ENCODE measurements at places on chromosomes 2 and 18. TPM values are rescaled to one million over a fixed set of nuclear protein-coding genes. Genes with fewer than 3 reads are reported as not detected.

The BUB1 gene
- 0.15 TPM for polyA plus RNA-seq

DNA sequence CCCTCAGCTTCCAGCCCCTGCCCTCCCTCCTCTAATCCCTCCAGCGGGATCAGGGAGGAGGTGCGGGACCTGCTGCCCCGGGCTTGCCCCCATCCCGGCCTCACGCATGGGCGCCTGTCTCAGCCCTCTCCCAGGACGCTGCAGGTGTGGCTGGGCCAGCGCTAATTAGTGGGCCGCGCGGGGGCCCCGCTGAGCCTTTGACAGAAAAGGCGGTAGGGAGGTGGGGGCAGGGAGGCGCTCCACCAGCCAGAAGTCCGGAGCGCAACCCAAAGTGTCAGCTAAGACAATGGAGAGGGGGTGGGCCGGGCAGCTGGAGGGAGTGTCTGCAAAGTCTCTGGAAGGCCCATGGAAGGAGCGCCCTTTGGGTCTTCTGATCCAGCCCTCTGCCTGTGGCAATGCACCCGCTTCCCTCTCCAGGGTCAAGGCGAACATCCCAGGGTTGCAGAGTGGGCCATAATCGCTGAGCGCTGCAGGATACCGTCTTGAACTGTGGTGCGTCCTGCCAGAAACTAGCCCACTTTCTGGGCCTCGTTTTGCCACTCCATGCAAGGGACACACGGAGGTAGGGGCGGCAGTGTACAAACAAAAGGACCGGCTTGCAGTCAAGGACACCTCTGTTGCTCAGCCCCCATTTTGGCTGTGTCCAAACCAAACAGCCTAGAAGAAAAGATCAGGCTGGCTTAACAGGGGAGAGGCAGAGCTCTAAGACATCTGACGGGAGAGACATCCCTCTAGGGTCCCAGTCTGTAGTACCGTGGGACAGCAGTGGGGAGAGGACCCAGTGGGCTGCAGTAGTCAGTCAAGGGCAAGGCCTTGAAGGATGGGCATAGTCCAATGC lies 3.5 kb downstream of the ATP6V1B1 start:
- H3K27ac ChIP-seq = peak overlapping the region; percentile 52
- H3K4me1 ChIP-seq = no peaks in the 10 kb centered on the region
- no peak overlapping the region for H3K4me3 ChIP-seq
- H3K36me3 ChIP-seq = no peaks in the 10 kb centered on the region

The WNT10A gene
- polyA plus RNA-seq = 1.1 TPM

DNA sequence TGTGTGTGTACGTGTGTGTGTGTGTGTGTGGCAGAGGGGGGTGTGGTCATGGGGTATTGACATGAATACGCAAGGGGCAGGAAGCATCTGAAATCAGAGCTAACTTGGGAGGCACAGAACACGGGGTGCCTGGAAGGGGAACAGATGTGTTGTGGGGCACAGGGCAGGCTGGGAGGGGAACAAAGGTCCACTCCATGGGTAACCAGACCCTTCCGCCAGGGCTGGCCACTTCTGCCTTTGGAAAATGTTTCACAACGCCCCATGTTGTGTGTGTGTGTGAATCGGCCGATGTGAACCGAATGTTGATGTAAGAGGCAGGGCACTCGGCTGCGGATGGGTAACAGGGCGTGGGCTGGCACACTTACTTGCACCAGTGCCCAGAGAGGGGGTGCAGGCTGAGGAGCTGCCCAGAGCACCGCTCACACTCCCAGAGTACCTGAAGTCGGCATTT lies at the start of gene SLC11A1:
SLC11A1 (plus strand) TSS at position 358 of the 451 bp plus-strand sequence. CDS start 96 bp downstream, outside the sequence.
- H3K4me3 ChIP-seq = no peak within 1 kb of the TSS
- H3K27ac ChIP-seq = no peak within 1 kb of the TSS
- no peaks in the 10 kb centered on the region for H3K36me3 ChIP-seq
- H3K27me3 ChIP-seq = no peaks in the 10 kb centered on the region
- H3K4me1 ChIP-seq = no peaks in the 10 kb centered on the region
- peak; percentile 83 for DNase-seq

- H3K4me1 ChIP-seq = no peaks in the 10 kb centered on the region
- no peak overlapping the region for H3K4me3 ChIP-seq
- H3K27me3 ChIP-seq = no peaks in the 10 kb centered on the region
- DNase-seq = peak; percentile 80
- no peak overlapping the region for H3K27ac ChIP-seq
- H3K36me3 ChIP-seq = no peaks in the 10 kb centered on the region
Measured at GRCh38 chr2:177334940-177335543, 57.5 kb upstream of the AGPS start.

The KIF5C gene
- 1.0 TPM for polyA plus RNA-seq

DNA sequence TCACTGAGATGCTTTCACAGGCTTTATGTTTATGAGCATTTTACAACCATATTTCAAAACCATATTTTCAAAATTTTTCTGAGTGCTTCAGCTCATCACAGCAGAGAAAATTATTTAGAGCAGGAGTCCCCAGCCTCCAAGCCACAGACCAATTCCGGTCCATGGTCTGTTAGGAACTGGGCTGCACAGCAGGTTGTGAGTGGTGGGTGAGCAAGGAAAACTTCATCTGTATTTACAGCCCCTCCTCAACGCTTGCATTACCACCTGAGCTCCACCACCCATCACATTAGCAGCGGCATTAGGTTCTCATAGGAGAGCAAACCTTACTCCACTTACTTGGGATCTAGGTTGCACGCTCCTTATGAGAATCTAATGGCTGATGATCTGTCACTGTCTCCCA lies 165.6 kb downstream of the SEPTIN10 start:
- DNase-seq = peak; percentile 11
- no peak overlapping the region for H3K4me3 ChIP-seq
- no peak overlapping the region for H3K27ac ChIP-seq
- no peaks in the 10 kb centered on the region for H3K27me3 ChIP-seq

- no peaks in the 10 kb centered on the region for H3K36me3 ChIP-seq
- no peak overlapping the region for H3K4me3 ChIP-seq
- H3K4me1 ChIP-seq = no peaks in the 10 kb centered on the region
- no peak overlapping the region for H3K27ac ChIP-seq
- peak; percentile 21 for DNase-seq
Measured at GRCh38 chr2:6827566-6828298, 38.0 kb downstream of the CMPK2 start.

- H3K4me1 ChIP-seq = no peaks in the 10 kb centered on the region
- H3K27me3 ChIP-seq = no peaks in the 10 kb centered on the region
- no peak for DNase-seq
- H3K27ac ChIP-seq = no peak overlapping the region
Measured at GRCh38 chr2:233143700-233144331, 83.7 kb downstream of the INPP5D start.

- H3K36me3 ChIP-seq = no peaks in the 10 kb centered on the region
- H3K27ac ChIP-seq = no peak overlapping the region
- no peaks in the 10 kb centered on the region for H3K4me1 ChIP-seq
- DNase-seq = no peak
- no peak overlapping the region for H3K4me3 ChIP-seq
- H3K27me3 ChIP-seq = no peaks in the 10 kb centered on the region
Measured at GRCh38 chr18:8868276-8868675, 162.9 kb downstream of the MTCL1 start.

DNA sequence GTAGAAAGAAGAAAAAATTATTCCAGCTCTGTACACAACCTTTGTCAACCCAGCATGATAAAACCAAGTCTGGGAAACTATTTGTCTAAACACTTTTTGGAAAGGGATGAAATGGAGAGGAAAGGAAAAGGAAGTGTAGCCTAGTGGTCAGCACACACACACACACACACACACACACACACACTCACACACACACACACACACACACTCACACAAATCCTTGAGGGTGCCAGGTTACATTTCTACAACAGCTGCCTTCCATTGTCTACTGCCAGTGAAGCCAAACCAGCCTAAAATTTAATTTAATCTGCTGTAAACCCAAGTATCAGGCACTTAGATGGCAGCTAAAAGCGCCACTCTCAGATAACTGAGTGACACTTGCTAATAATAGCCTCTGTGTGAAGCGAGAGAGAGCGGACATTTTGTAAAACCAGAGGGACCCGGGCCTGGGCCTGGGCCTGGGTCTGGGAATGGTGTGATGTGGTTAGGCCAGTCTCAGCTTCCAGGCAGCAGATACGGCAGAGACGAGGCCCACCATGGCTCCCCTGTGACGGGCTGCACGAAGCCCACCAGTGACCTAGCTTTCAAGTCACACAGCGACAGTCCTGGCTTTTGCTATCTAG lies 32.4 kb downstream of the BCL11A start:
- DNase-seq = no peak
- H3K4me1 ChIP-seq = no peaks in the 10 kb centered on the region
- H3K27ac ChIP-seq = no peak overlapping the region
- no peaks in the 10 kb centered on the region for H3K36me3 ChIP-seq
- no peak overlapping the region for H3K4me3 ChIP-seq

The TNFAIP6 gene
- 0.28 TPM for polyA plus RNA-seq

- no peaks in the 10 kb centered on the region for H3K4me1 ChIP-seq
- DNase-seq = no peak
- H3K27ac ChIP-seq = no peak overlapping the region
- no peaks in the 10 kb centered on the region for H3K27me3 ChIP-seq
- no peaks in the 10 kb centered on the region for H3K36me3 ChIP-seq
Measured at GRCh38 chr2:115574667-115575066, 1132.2 kb downstream of the DPP10 start.

GRCh38 chr2:195533771-195534642 lies 123.0 kb upstream of the SLC39A10 start:
- no peaks in the 10 kb centered on the region for H3K4me1 ChIP-seq
- no peaks in the 10 kb centered on the region for H3K36me3 ChIP-seq
- no peak overlapping the region for H3K27ac ChIP-seq
- H3K4me3 ChIP-seq = no peak overlapping the region
- no peaks in the 10 kb centered on the region for H3K27me3 ChIP-seq

GRCh38 chr2:39782591-39782990 lies 3.5 kb upstream of the THUMPD2 start:
- no peak overlapping the region for H3K27ac ChIP-seq
- H3K4me3 ChIP-seq = no peak overlapping the region
- no peak for DNase-seq

The CCDC150 gene
- 7.3 TPM for polyA plus RNA-seq

DNA sequence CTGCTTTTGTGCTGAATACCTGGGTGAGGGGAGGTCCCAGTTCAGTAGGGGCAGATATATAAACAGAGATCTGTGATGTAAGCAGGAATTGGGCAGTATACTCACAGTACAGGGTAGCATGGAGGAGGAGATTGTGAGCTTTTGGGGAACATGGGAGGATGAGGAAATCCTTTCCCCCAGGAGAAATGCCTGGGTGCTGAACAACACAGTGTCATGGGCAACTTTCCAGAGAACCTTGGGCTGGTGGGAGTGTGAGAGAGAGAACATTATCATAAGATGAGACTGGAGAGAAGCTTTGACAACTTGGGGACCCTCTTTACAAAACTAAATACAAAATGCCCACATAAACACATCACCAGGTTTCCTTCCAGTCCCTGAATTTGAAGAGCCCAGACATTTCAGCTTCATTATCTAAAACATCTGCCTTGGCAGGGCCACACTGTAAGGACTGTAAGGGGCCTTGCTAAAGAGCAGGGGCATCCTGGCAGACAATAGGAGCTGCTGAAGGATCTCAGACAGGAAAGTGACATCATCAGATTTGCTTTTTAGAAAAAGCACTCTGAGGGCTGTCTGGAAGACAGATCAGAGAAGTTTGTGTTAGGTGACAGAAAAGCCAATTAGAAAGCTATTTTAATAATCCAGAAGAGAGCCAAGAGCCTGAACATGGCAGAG lies 303.1 kb upstream of the FBXO11 start:
- H3K27me3 ChIP-seq = no peaks in the 10 kb centered on the region
- no peak overlapping the region for H3K27ac ChIP-seq
- no peaks in the 10 kb centered on the region for H3K4me1 ChIP-seq
- no peak overlapping the region for H3K4me3 ChIP-seq
- no peak for DNase-seq

DNA sequence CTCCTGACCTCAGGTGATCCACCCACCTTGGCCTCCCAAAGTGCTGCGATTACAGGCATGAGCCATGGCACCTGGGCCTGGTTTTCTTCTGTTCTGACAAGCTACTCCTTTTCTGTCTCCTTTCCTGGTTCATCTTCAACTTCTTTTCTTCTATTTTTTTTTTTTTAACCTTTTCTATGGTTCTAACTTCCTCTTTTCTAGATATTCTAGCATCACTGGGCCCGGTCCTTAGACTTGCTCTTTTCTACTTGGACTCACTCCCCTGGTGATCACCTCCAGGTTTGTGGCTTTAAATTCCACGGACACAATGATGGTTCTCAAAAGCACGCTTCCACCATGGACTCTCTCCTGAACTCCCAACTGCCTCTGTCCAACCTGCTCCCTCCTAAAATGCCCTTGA lies 2.0 kb downstream of the EIF2AK2 start:
- H3K27me3 ChIP-seq = no peaks in the 10 kb centered on the region
- no peak overlapping the region for H3K27ac ChIP-seq
- DNase-seq = no peak
- no peaks in the 10 kb centered on the region for H3K4me1 ChIP-seq

- no peaks in the 10 kb centered on the region for H3K36me3 ChIP-seq
- H3K27ac ChIP-seq = no peak overlapping the region
- no peaks in the 10 kb centered on the region for H3K27me3 ChIP-seq
- H3K4me1 ChIP-seq = peaks cover 3% of the 10 kb centered on the region
- no peak for DNase-seq
Measured at GRCh38 chr18:76972846-76973519, 150.6 kb downstream of the ZNF236 start.

DNA sequence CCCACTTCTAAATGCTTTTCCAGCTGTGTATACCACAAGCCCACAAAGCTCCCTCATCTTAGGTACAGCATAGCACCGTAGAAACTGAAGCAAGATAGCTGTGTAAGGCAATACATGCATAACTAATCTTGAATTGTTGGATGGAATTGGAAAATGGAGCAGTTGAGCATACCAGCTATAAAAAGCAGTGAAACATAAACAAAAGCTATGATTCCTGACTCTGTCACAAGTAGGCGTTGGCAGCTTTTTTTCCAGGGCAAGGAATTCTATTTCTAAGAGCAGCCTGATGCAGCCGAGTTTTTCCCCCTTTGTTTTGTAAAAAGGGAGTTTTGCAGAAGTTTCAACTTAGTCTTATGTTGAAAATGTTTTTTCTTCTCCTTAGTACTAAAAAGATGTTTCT lies 32.4 kb downstream of the MOGAT1 start:
- H3K36me3 ChIP-seq = no peaks in the 10 kb centered on the region
- H3K4me3 ChIP-seq = no peak overlapping the region
- H3K27ac ChIP-seq = no peak overlapping the region
- no peaks in the 10 kb centered on the region for H3K4me1 ChIP-seq
- no peak for DNase-seq

DNA sequence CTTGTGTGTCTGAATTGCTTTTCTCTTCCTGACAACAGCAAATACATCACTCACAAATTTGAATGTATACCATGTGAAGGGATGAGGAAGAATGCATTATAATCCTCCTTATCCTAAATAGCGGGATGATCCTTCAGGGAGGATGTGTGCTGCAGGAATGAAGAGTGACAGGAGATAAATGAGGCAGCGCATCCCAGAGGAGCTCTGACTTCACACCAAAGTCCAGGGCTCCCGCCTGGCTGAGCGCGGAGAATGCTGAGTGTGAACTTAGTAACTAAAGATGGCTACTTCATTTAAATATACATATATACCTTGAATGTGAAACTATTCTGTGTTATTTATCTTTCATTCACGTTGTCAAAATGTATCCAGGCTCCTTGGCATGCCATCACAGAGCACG lies 145.2 kb upstream of the TPO start:
- no peak overlapping the region for H3K4me3 ChIP-seq
- DNase-seq = peak; percentile 63
- no peaks in the 10 kb centered on the region for H3K36me3 ChIP-seq
- no peaks in the 10 kb centered on the region for H3K27me3 ChIP-seq

The CCDC74A gene
- polyA plus RNA-seq = 10.5 TPM

GRCh38 chr18:21903709-21904108 lies 163.1 kb downstream of the MIB1 start:
- no peaks in the 10 kb centered on the region for H3K27me3 ChIP-seq
- H3K27ac ChIP-seq = no peak overlapping the region
- no peak overlapping the region for H3K4me3 ChIP-seq
- no peaks in the 10 kb centered on the region for H3K4me1 ChIP-seq
